Calu3 (cell line): ENCODE measurements at places on chromosomes 7 and 10. TPM values are rescaled to one million over a fixed set of nuclear protein-coding genes. Genes with fewer than 3 reads are reported as not detected.

DNA sequence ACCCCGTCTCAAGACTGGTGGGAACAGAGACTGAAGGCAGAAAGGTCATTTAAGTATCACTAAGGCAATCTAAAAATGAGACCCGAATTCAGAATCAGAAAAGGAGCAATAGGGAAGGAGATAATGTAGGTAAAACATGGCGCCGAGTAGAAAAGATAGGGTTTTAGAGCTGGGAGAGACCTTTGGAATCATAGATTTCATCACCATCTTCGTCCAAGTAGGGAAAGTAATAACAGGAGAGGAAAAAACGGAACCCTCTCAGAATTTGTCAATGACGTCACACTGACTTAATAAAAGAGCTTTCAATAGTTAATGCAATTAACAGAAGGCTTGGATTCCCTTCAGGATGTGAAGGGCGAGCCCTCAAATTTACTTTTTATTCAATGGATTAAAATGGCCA, 1.0 kb upstream of the UBN2 start:
- peak overlapping the region; percentile 82 for H3K27ac ChIP-seq
- DNase-seq, result no peak
- peaks cover 9% of the 10 kb centered on the region for H3K4me1 ChIP-seq
- peak overlapping the region; percentile 81 for H3K4me3 ChIP-seq
- H3K36me3 ChIP-seq, result peaks cover 29% of the 10 kb centered on the region

GRCh38 chr10:92213049-92213448, 77.8 kb downstream of the CPEB3 start:
- peak overlapping the region; percentile 48 for H3K27ac ChIP-seq
- H3K36me3 ChIP-seq, result no peaks in the 10 kb centered on the region
- no peak for DNase-seq
- no peaks in the 10 kb centered on the region for H3K27me3 ChIP-seq
- H3K4me1 ChIP-seq, result peaks cover 13% of the 10 kb centered on the region

The CDHR3 gene
- total RNA-seq, result 4.0 and 4.1 TPM in 2 replicates

GRCh38 chr10:47347303-47347675, 874 bp upstream of the RBP3 start:
- no peaks in the 10 kb centered on the region for H3K36me3 ChIP-seq
- DNase-seq, result no peak
- H3K27ac ChIP-seq, result no peak overlapping the region
- H3K27me3 ChIP-seq, result peaks cover 23% of the 10 kb centered on the region
- H3K4me3 ChIP-seq, result no peak overlapping the region
- H3K4me1 ChIP-seq, result no peaks in the 10 kb centered on the region

GRCh38 chr7:75961218-75961617, 33.2 kb downstream of the TMEM120A start:
- H3K36me3 ChIP-seq, result peaks cover 17% of the 10 kb centered on the region
- no peak for DNase-seq
- peaks cover 19% of the 10 kb centered on the region for H3K4me1 ChIP-seq
- no peaks in the 10 kb centered on the region for H3K27me3 ChIP-seq

DNA sequence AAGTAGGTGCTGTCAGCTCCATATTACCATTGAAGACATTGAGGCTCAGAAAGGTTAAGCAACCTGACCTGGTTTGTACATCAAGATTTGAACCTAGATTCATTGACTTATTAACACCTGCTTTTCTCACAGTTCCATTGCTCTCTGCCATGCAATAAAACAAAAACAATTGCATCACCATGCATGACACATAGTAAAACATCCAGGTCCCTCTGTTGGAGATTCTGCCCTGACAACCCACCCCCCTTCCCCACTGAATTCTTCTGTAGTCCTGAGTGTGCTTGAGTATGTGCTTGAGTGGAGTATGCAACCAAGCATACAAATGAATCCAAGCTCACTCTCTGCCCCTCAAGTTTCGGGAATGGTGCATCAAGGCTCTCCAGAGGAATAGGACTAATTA, 6.0 kb upstream of the LMBR1 start:
- H3K36me3 ChIP-seq, result peaks cover 5% of the 10 kb centered on the region
- H3K27ac ChIP-seq, result no peak overlapping the region

GRCh38 chr10:73906524-73907447, 4.1 kb upstream of the PLAU start:
- peak; percentile 93 for DNase-seq
- H3K27me3 ChIP-seq, result no peaks in the 10 kb centered on the region
- H3K27ac ChIP-seq, result peak overlapping the region; percentile 84
- peaks cover 51% of the 10 kb centered on the region for H3K36me3 ChIP-seq
- H3K4me1 ChIP-seq, result peaks cover 74% of the 10 kb centered on the region

The SND1 gene
- total RNA-seq, result 205 and 206 TPM in 2 replicates

GRCh38 chr7:8283968-8284367, 22.0 kb upstream of the ICA1 start:
- H3K36me3 ChIP-seq, result no peaks in the 10 kb centered on the region
- H3K27me3 ChIP-seq, result no peaks in the 10 kb centered on the region
- H3K27ac ChIP-seq, result no peak overlapping the region
- DNase-seq, result no peak

DNA sequence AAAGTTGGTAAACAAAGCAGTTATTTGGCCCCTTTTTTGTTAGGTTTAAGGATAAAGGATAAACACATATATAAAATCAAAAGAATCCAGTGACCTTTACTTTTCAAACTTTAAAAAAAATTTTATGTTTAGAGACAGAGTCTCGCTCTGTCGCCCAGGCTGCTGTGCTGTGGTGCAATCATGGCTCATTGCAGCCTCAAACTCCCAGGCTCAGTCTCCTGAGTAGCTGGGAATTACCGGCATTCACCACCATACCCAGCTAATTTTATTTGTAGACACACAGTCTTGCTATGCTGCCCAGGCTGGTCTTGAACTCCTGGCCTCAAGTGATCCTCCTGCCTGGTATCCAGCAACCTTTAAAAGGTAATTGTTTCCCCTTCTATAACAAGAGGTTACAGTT, 31.3 kb downstream of the GNA12 start:
- H3K4me1 ChIP-seq, result peaks cover 54% of the 10 kb centered on the region
- H3K27me3 ChIP-seq, result no peaks in the 10 kb centered on the region
- DNase-seq, result no peak
- no peak overlapping the region for H3K4me3 ChIP-seq
- no peak overlapping the region for H3K27ac ChIP-seq

- no peak overlapping the region for H3K4me3 ChIP-seq
- no peaks in the 10 kb centered on the region for H3K4me1 ChIP-seq
Measured at GRCh38 chr10:21464134-21464533, 61.3 kb downstream of the SKIDA1 start.

DNA sequence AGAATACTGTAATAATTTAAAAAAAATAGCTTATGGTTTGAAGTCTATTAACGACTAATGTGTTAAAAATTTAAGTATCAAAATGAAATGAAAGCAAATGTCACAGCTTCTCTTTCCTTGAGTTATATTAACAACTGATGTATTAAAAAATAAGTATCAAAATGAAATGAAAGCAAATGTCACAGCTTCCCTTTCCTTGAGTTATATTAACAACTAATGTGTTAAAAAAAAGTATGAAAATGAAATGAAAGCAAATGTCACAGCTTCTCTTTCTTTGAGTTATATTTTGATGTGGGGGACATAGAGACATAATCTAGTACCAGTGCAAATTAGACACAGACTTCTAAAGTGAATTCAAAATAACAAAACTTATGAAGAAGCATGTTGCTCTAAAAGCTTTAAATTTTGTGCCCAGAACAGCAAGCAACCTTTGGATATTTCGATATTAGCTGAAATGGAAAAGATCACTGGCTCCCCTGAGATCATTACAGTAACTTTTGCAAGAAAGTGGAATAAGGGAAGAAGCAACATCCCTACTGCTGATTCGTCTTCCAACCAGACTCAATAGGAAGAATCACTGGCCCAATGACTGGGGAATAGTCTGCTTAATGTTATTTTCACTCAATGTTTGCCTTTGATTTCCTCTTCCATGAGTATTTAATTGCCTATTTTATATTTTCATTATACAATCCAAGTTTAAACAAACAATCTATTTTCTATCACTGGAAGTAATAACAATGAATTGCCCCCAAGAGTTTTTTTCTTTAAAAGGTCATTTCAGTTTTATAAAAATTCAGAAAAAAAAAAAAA, 8.0 kb downstream of the SKAP2 start:
- no peak overlapping the region for H3K4me3 ChIP-seq
- H3K27me3 ChIP-seq, result no peaks in the 10 kb centered on the region
- DNase-seq, result no peak
- H3K27ac ChIP-seq, result no peak overlapping the region
- peaks cover 8% of the 10 kb centered on the region for H3K36me3 ChIP-seq
- H3K4me1 ChIP-seq, result peaks cover 15% of the 10 kb centered on the region

- no peaks in the 10 kb centered on the region for H3K4me1 ChIP-seq
- no peak for DNase-seq
- no peak overlapping the region for H3K4me3 ChIP-seq
- no peaks in the 10 kb centered on the region for H3K36me3 ChIP-seq
- no peaks in the 10 kb centered on the region for H3K27me3 ChIP-seq
- H3K27ac ChIP-seq, result no peak overlapping the region
Measured at GRCh38 chr7:139702811-139703486, 74.8 kb downstream of the HIPK2 start.

- H3K27me3 ChIP-seq, result peaks cover 38% of the 10 kb centered on the region
- no peaks in the 10 kb centered on the region for H3K36me3 ChIP-seq
- no peak overlapping the region for H3K27ac ChIP-seq
- no peaks in the 10 kb centered on the region for H3K4me1 ChIP-seq
- DNase-seq, result no peak
Measured at GRCh38 chr7:43217055-43217454, 104.6 kb downstream of the HECW1 start.

DNA sequence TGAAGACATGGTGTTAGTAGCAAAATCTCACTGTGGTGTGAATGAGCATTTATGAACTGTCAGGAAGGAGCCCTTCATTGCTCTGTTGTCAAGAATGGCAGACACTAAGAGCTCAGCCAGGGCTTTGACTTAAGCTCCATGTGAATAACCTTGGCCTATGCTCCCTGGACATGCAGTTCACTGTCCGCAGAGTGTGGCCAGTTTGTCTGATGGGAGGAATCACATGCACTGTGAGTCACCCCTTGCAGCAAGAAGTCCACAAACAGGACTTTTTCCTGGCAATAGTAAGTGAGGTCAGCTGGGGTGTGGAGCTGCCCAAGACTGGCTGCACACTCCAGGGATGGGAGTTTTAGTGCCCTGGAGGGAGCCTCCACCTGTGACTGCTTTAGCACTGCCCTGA, 49.5 kb downstream of the ZNF37A start:
- H3K36me3 ChIP-seq, result no peaks in the 10 kb centered on the region
- no peaks in the 10 kb centered on the region for H3K4me1 ChIP-seq
- no peak for DNase-seq
- H3K27me3 ChIP-seq, result no peaks in the 10 kb centered on the region
- no peak overlapping the region for H3K4me3 ChIP-seq

The GCK gene
- not detected in 2 replicates for total RNA-seq

GRCh38 chr10:59633063-59633462, 76.6 kb downstream of the SLC16A9 start:
- H3K4me3 ChIP-seq, result no peak overlapping the region
- no peak overlapping the region for H3K27ac ChIP-seq
- no peaks in the 10 kb centered on the region for H3K36me3 ChIP-seq
- H3K27me3 ChIP-seq, result peaks cover 61% of the 10 kb centered on the region

The RBP3 gene
- total RNA-seq, result not detected in 2 replicates

- no peaks in the 10 kb centered on the region for H3K36me3 ChIP-seq
- no peaks in the 10 kb centered on the region for H3K4me1 ChIP-seq
- no peak for DNase-seq
Measured at GRCh38 chr10:102815790-102816549, 21.2 kb downstream of the CYP17A1 start.

The MMRN2 gene
- total RNA-seq, result 0.83 TPM in 1 of 2 replicates, not detected in the other

DNA sequence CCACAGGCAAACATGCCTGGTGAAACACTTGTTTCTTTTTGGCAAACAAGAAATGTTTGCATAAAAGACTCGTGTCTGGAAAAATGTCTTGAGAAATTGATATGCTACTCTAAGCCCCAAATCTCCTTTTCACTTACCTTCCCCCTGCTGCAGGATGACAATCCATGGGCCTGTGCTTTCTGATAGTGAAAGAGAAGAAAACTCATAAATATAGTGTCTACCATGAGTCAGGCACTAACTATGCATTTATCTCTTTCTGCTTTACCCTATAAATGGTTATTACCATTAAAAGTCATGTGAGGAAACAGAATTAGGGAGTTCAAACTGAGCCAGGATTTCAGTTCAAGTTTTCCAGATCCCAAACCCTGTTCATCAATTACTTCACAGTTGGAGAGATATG, 6.6 kb upstream of the TARP start:
- H3K4me1 ChIP-seq, result no peaks in the 10 kb centered on the region
- DNase-seq, result no peak
- peaks cover 46% of the 10 kb centered on the region for H3K27me3 ChIP-seq
- H3K4me3 ChIP-seq, result no peak overlapping the region
- no peaks in the 10 kb centered on the region for H3K36me3 ChIP-seq
